ENCODE measurements at places on chromosomes 12 and 14. TPM values are rescaled to one million over a fixed set of nuclear protein-coding genes. Genes with fewer than 3 reads are reported as not detected.

The CD163 gene
- total RNA-seq: 91.8 TPM

The BCL7A gene
- total RNA-seq: 1.2 TPM

- peak; percentile 21 for ATAC-seq
Measured at GRCh38 chr12:26164118-26164517, 31.3 kb upstream of the SSPN start.

The CCDC92 gene
- 28.2 TPM for total RNA-seq
